ENCODE measurements at places on chromosomes 4 and X.

DNA sequence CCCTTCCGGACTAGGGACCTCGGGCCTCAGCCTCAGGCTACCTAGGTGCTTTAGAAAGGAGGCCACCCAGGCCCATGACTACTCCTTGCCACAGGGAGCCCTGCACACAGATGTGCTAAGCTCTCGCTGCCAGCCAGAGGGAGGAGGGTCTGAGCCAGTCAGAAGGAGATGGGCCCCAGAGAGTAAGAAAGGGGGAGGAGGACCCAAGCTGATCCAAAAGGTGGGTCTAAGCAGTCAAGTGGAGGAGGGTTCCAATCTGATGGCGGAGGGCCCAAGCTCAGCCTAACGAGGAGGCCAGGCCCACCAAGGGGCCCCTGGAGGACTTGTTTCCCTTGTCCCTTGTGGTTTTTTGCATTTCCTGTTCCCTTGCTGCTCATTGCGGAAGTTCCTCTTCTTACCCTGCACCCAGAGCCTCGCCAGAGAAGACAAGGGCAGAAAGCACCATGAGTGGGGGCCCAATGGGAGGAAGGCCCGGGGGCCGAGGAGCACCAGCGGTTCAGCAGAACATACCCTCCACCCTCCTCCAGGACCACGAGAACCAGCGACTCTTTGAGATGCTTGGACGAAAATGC is at the start of gene WAS:
Gene WAS, plus strand, starts transcription at position 389 of the 572 bp plus-strand sequence. Its CDS starts 55 bp downstream, at position 444.
- DNase-seq: no peak

DNA sequence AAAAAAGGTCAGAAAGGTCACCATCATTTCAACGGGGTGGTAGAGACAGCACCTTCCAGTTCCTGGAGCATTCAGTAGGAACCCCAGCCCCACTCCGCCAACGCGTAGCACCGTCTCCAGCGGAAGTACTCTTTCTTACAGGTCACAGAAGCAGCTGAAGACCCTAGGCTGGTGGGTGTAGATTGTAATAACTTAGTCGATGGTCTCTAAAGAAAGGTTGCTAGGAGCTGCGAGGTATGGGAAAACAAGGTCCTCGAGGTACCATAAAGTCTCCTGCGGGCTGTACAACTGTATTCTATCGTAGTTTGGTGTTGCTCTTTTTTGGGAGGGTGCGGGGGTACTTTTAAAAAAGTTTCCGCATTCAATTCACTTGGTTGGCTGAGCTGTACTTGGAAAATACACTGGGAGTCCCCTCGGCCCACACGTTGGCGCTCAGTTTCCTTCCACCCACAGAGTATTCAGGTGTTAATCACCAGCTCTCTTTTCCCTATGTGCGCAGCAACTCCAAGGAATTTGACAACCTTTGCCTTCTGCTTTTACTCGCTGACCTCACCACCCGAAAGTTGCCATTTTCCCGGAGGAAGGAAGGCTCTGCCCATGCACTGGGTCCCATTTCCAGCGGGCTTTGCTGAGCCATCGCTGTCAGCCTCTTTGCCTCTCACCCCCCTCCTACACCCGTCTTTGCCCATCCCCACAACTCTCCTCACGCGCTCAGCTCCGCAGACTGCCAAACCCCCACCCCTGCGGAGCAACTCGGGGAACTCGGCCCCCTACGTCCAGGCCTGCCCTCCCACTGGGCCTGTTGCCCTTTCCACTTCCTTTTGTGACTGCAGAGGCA is 4.8 kb upstream of the SOX3 start:
- DNase-seq: no peak

GRCh38 chr4:3036131-3036952 is 38.0 kb downstream of the HTT-AS start:
- DNase-seq: no peak

- DNase-seq: peak; percentile 55
Observed at GRCh38 chr4:47839259-47839658, 1.4 kb upstream of the CORIN start.

DNA sequence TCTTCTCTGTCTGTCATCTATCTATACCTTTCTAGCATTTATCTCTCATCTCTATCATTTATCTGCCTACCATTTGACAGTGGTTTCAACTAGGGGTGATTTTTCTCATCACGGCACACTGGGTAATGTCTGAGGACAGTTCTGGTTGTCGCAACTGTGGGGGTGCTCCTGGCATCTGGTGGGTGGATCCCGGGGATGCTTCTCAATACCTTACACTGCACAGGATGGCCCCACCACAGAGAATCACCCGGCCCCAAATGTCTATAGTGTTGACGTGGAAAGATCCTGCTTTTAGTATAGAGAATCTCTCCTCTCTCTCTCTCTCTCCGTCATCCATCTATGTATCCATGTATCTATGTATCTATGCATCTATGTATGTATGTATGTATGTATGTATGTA is 7.2 kb downstream of the P2RY8 start:
- no peak for DNase-seq

GRCh38 chrX:129115104-129115503 is 408.2 kb downstream of the SMARCA1 start:
- peak; percentile 1 for DNase-seq

- DNase-seq: no peak
Observed at GRCh38 chr4:818106-818921, 7.6 kb downstream of the CPLX1 start.

- DNase-seq: no peak
Observed at GRCh38 chrX:100682939-100683338, 38.9 kb downstream of the SRPX2 start.

DNA sequence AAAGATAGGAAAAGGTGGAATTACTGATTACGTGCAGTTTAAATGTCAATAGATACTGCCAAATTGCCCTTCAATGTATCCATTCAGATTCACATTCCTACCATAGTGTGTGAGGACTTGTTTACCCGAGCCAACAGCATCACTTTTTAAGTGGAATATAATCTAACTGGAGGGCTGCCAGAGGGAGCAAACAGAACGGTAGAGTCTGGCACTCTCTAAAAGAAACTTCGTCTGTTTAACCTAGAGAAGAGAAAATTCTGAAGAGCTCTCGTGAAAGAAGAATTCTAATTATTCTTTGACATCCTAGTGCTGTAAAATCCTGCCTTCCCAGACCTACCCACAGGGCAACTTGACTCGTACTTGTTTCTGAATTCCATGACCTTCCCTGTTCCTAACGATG is 23.2 kb downstream of the SMIM43 start:
- DNase-seq: no peak

DNA sequence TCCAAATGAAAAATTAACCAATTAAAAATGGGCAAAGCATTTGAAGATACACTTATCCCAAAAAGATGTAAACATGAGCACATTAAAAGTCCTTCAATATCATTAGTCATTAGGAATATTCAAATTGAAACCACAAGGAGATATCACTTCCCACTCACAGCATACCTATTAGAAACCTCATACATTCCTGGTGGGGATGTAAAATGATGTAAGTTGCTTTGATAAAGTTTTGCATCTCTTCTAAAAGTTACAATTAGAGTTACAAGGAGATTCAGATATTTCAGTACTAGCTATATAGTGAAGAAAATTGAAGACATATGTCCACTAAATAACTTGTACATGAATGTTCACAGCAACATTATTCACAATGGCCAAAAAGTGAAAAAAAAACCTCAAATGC is 1109.3 kb upstream of the LCORL start:
- peak; percentile 85 for DNase-seq

DNA sequence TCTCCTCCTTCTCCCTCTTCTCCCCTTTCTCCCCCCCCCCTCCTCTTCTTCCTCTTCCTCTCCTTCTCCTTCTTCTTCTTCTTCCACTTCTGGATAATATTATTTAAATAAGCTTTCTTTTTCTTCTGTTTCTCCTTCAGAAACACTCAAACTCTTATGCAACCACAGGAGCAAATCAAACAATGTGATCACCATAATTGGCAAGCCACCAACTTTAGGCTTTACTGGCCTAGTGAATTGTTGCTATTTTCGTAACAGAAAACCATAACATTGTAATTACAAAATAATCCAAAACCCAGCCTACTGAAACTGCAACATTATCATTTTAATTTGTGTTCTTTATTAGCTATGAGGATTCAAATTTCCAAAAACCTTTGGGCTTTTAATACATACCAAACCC is 14.3 kb downstream of the DCAF8L1 start:
- DNase-seq: no peak

DNA sequence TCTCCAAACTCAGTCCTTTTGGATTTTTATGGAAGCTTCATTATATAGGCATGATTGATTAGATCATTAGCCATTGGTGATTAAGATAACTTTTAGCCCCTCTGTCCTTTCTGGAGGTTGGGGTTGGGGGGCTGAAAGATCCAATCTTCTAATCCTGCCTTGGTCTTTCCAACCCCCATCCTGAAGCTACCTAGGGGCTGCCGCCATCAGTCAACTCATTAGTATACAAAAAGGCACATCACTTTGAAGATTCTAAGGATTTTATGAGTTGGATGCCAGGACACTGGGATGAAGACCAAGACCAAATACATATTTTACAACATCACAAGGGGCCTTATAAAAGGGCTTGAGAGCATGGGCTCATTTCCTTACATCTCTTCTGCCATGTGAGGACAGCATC is 47.5 kb downstream of the CYTL1 start:
- no peak for DNase-seq

GRCh38 chrX:26138274-26138673 is at the start of gene MAGEB18:
TSS of gene MAGEB18 (plus strand) at chrX:26138343. CDS start at chrX:26138986, 643 bp downstream.
- DNase-seq: no peak

- DNase-seq: no peak
Observed at GRCh38 chrX:78624426-78624825, 34.7 kb downstream of the RTL3 start.

DNA sequence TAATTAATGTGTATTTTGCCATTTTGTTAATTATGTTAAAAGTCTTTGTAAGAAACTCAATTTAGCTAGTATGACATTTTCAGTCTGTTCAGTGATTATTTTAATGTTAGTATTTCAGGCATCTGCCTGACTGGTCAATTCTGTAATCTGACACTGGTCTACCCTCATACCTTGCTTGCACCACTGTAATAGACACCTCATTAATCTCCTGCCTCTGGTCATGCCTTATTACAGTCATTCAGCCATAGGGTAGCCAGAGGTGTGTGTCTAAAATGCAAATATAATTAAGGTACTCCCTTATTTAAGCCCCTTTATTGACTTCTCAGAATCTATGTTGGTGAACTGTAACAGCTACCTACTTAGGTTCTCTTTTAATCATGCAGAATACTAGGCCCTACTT is 861.1 kb upstream of the IGFBP7 start:
- DNase-seq: no peak

GRCh38 chr4:2943364-2944090 is 19.7 kb downstream of the NOP14 start:
- DNase-seq: no peak

DNA sequence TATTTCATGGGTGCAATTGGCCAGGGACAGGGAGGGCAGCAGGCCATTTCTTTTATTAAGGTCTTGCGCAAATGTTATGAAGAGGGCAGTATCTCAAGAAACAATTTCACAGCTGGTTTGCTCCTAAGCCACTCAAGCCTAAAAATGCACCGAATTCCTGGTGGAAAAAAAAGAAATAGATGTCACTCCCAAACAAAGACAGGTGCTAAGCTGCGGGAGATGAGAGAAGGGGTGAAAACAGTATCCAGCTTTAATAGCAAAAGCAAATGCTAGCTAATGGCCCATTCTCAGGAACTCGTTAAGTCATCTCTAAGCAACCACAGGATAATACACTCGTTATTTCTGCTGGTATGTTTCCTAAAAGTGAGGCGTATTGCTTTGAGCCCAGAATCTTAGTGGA is 116.4 kb downstream of the ARX start:
- DNase-seq: no peak

GRCh38 chr4:36638273-36638811 is 356.9 kb downstream of the DTHD1 start:
- no peak for DNase-seq

DNA sequence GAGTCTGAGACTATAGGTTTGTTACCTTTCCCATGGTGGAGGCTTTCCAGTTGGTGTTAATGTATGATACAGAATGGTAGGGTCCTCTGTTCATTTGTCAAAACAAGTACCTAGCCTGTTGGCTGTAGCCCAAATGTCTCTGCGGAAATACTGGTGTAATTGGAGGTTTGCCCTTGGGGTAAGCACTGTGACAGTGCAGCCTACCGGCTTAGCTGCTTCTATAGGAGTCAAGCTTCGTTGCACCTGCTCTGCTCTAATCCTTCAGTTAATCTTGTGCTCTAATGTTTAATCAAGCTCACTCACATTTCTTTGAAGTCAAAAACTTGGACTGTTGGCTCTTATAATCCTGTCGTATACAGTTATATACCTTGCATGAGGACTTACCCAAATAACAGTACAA is 203.4 kb downstream of the CCNG2 start:
- DNase-seq: no peak

DNA sequence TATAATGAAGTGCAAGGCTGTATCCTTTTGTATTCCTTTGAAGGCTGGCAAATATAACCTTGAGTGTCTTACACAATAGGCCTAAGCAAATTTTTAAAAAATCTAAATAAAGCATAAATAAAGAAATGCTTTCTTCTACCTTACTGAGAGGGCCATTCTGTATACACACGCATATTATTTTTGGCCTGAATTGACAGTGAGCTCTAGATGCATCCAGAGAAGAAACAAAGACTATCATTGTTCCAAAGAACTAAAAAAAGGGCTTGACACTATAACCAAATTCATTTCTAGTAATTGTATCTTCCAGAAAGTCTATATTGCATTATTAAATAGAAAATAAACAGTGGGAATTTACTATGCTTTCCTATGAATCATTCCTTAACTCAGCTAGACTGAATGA is 100.2 kb downstream of the MAGEB17 start:
- DNase-seq: no peak

GRCh38 chrX:31836479-31836878 is 764.6 kb upstream of the FTHL17 start:
- no peak for DNase-seq

DNA sequence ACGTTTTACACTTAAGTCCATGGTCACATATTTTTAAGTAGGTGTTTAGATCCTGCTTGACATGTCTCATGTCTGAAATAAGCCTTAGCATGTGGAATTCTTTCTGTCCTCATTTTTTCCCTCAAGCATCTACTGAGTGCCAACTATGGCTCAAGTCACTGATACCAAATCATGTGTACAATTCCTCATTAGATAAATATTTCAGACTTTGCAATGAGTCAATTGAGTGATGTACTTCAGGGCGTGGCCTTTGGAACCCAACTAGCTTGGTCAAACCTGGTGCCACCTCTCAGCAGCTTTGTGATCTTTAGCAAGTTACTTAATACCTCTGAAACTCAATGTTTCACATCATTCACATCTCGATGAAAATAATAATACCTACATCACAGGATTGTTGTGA is 12.6 kb upstream of the JADE1 start:
- DNase-seq: no peak

DNA sequence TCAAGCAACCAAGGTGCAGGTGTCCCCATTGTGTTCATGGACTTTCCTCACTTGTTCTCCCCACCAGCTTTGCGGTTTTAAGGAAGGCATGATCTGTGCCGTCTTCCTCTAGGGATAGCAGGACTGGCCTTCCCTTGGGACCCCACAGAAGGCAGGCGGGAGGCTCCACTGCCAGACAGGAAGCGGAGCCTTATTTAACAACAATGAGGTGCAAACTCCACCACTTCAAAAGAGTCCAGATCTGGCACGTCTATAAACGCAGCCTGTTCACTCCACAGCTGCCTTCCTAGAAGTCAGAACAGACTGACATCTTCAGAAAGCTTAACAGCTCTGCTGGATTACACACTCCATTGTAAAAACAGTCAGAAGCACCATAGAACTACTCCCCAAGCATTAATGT is 1.7 kb upstream of the GPR143 start:
- no peak for DNase-seq

Measured in EL (cell line).